ENCODE measurements at places on chromosomes 16 and 17.

GRCh38 chr16:83599789-83600462 lies 207.9 kb upstream of the HSBP1 start:
- DNase-seq, result no peak

DNA sequence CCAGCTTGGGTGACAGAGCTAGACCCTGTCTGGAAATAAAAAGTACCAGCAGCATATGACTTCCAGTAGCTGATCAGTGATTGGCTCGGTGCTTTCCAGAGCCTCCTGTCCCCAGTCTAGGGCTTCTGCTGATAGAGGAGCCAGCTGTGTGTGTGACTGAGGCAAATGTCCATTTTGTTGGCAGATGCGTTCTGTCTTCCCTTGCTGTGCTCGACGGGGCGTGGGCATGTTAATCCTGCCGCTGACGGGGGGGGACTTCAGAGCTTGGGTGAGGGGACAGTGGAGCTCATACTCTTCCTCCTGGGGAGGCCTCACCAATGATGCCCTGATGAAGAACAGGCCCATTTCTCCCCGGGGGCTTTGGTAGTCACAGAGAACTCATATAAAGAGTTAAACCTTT lies 14.6 kb downstream of the KCTD2 start:
- DNase-seq, result no peak

- DNase-seq, result no peak
Observed at GRCh38 chr16:17034477-17035252, 436.1 kb downstream of the XYLT1 start.

- DNase-seq, result no peak
Observed at GRCh38 chr17:19320876-19321275, 41.6 kb downstream of the B9D1 start.

GRCh38 chr16:12268606-12269005 lies 292.1 kb downstream of the SNX29 start:
- DNase-seq, result no peak

GRCh38 chr16:2520097-2520783 lies at the start of gene AMDHD2:
TSS of gene AMDHD2 (plus strand) at chr16:2520371. CDS start at chr16:2520459, 88 bp downstream.
- peak; percentile 91 for DNase-seq

GRCh38 chr17:59479141-59479540 lies 86.3 kb upstream of the DHX40 start:
- no peak for DNase-seq
